ENCODE measurements at places on chromosomes 5 and 9. TPM values are rescaled to one million over a fixed set of nuclear protein-coding genes. Genes with fewer than 3 reads are reported as not detected.

FREM1 gene
- total RNA-seq, result not detected

AFAP1L1 gene
- 9.5 TPM for total RNA-seq

GABBR2 gene
- 0.15 TPM for total RNA-seq

NUTM2G gene
- total RNA-seq, result not detected

FLT4 gene
- total RNA-seq, result 5.3 TPM

SLC25A2 gene
- not detected for total RNA-seq

HSD17B3 gene
- total RNA-seq, result not detected

CDKN2B-AS1 gene
- total RNA-seq, result not detected

LHX2 gene
- total RNA-seq, result 3.9 TPM

NNT gene
- total RNA-seq, result 11.6 TPM

SPEF2 gene
- total RNA-seq, result 1.7 TPM

SPINK13 gene
- total RNA-seq, result not detected

ENTPD2 gene
- total RNA-seq, result 2.1 TPM

SPATA9 gene
- not detected for total RNA-seq

CREBRF gene
- 2.3 TPM for total RNA-seq

DAB2 gene
- total RNA-seq, result 9.2 TPM

DMRT2 gene
- total RNA-seq, result 0.13 TPM

SOHLH1 gene
- total RNA-seq, result not detected

GRM6 gene
- not detected for total RNA-seq

SPRY4 gene
- 9.7 TPM for total RNA-seq

PGM5 gene
- not detected for total RNA-seq

ABLIM3 gene
- total RNA-seq, result 11.1 TPM

IL31RA gene
- total RNA-seq, result 1.8 TPM

MOB3B gene
- total RNA-seq, result 8.6 TPM

FAM78A gene
- total RNA-seq, result 0.26 TPM

EIF4E1B gene
- not detected for total RNA-seq

IL4 gene
- total RNA-seq, result not detected

LOX gene
- total RNA-seq, result 2.5 TPM

CCDC112 gene
- total RNA-seq, result 8.1 TPM
